ENCODE measurements at places on chromosomes 16 and 17.

DNA sequence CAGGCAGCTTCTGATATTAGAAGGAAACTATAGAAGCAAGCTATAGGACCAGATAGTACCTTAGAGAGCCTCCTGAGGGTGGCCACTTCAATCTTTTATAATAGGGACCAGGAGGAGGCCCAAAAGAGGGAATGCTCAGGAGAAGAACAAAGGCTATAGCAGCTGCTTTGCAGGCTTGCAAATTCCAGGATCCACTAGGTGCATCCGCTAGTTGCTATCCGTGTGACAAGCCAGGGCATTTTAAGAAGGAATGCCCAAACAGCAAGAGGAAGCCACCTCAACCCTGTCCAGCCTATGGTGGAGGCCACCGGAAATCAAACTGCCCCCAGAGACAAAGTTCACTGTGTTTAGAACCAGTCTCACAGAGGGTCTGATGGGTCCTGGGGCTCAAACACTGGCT, 192.6 kb upstream of the KIF2B start:
- DNase-seq: no peak

- DNase-seq: no peak
Measured at GRCh38 chr17:55037828-55038227, 69.3 kb downstream of the STXBP4 start.

DNA sequence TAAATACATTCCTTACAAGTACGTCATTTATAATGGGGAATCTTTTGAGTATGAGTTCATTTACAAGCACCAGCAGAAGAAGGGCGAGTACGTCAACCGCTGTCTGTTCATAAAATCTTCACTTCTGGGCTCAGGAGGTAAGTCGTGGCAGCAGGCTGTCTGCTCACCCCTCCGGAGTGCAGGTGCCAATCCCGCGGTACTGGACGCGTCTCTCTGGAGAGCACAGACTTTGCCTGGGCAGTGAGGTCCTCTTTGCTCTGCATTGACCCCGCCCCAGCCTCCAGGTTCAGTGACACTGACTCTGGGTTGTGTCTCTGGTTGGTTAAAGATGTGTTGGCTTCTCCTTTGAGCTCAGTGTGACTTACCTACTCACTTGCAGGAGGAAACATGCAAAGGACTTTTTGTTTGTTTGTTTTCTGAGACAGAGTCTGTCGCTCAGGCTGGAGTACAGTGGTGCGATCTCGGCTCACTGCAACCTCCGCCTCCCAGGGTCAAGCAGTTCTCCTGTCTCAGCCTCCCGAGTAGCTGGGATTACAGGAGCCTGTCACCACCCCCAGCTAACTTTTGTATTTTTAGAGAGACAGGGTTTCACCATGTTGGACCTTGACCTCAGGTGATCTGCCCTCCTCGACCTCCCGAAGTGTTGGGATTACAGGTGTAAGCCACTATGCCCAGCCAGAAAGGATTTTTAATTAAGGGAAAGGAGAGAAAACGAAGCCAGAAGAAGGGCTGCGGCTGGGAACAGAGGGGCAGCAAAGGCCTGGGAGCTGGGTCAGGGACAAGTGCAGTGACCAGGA, 31.2 kb downstream of the RNF213 start:
- DNase-seq: no peak

GRCh38 chr17:40056379-40057015, 2.3 kb upstream of the MED24 start:
- DNase-seq: no peak

DNA sequence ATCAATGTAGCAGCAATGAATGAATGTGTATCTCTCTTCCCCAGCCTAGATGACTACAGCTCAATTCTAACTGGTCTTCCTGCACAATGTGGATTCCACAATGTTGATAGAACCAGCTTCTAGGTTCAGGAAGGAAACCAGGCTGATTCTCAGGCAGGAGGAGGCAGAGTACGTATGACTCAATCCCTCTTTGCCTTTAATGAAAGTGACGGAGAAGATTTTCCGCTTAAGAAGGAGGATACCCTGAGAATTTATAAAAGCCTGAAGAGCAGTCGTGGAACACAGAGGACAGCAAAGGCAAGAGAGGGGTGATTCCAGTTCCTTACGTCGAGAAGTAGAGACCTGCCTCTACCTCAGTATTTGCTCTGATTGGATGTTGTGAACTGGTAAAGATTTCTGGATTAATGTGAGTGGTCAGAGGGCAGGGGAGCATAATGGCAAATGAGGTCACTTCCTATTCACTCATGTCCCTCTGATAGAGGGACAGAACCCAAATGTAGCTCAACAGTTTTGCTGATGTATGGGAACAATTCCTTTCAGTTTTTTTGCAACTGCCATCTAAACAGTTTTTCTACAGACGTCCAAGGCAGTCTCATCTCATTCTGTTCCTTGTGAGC, 15.0 kb upstream of the SLC16A11 start:
- no peak for DNase-seq

- DNase-seq: no peak
Measured at GRCh38 chr17:10162096-10162495, 36.3 kb downstream of the GAS7 start.

DNA sequence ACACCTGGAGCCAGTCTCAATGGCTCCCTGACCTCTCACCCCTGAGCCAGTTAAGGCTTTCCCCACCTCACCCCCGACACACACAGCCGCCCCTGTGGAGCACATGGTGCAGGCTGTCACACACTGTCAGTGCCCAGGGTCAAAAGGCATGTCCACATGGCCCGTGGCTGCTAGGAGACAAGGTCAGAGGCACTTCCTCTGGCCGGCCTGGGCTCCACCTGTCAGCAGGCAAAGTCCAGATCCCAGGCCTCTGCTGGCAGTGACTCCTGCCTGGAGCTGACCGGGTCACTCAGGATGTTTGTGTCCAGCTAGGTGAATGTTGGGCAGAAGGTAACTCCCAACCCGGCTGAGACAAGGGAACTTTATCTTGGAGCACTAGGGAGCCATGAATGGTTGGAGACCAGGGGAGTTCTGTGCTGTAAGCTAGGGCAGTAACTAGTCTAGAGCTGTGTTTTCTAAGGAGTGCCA, 6.0 kb downstream of the SREBF1 start:
- no peak for DNase-seq

- no peak for DNase-seq
Measured at GRCh38 chr16:52453644-52454043, 93.3 kb downstream of the TOX3 start.

DNA sequence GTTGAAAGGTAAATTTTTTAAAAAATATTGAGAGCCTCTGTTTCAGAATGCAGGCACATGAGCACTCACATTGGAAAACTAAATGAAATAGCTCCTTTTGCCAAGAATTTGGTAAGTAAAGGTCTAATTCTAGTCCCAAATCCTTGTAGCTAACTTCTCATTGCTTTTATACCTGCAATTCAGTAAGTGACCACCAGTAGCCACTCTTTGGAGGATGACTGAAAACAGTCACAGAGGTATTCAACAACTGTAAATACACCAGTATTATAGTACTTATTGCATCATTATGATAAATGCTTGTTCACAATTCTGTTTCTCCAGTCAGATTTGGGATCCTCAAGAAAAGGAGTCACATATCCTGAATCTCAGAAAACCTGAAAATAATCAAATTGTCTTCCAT, 562.4 kb upstream of the CDH11 start:
- DNase-seq: no peak

- peak; percentile 72 for DNase-seq
Measured at GRCh38 chr16:30028438-30029076, 2.5 kb downstream of the TLCD3B start.

GRCh38 chr17:70352834-70353233, 183.5 kb downstream of the KCNJ2 start:
- DNase-seq: no peak

DNA sequence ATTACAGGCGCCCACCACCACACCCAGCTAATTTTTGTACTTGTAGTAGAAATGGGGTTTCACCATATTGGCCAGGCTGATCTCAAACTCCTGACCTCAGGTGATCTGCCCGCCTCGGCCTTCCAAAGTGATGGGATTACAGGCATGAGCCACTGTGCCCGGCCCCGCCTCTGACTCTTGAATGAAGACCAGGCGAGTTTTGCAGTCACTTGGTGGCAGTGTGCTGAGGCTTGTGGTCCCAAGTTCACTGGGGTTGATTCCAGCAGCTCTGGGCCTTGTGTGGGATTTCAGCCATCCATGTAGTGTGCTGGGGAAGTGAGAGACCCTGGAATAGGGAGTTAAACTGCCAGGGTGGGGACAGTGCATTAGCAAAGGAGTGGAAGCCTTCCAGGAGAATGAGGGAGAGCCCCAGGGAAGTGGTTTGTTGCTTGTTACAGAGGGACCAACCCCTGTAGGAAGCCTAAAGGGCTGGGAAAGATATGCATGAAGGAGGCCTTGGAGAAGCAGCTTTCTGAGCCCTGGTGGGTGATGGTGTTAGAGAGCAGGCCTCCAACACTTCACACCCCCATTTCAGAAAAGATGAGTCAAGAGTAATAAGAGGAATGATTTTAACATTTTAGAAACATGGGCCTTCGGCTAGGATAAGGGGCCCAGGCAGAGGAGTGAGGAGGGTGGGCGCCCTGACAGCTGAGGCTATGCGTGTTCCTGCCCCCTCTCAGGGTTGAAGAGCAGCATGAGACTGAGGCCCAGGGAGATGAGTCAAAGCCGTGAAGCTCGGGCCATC, 14.5 kb downstream of the PSKH1 start:
- DNase-seq: no peak

- DNase-seq: no peak
Measured at GRCh38 chr17:1560101-1560857, 2.3 kb downstream of the PITPNA start.

GRCh38 chr16:78566397-78567073, 467.1 kb downstream of the WWOX start:
- no peak for DNase-seq

DNA sequence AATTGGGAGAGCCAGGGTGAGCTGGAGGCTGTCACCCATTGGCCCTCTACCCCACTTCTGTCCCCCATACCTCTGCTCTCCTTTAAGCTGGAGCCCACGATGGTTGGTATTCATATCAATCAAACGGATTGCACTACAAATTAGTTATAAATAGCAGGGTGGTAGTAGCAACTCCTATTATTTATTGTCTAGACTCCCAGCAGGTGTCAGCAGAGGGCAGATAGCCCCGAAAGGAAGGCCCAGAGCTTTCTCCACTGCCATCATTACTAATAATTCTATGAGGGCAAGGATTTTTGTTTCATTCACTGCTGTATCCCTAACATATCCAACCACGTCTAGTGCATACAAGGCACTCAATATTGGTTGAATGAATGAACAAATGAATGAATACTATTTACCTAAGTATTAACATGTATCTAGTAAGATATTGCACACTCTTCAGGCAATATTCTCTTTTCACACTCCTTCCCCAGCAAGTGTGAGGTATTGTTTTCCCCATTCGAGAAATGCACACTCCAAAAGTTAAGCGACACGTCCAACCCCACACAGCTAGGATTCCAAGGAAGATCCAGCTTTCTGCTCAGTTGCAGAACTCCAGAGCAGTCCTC, 6.3 kb downstream of the C17orf50 start:
- no peak for DNase-seq

- DNase-seq: no peak
Measured at GRCh38 chr17:61770752-61771533, 92.4 kb downstream of the BRIP1 start.

DNA sequence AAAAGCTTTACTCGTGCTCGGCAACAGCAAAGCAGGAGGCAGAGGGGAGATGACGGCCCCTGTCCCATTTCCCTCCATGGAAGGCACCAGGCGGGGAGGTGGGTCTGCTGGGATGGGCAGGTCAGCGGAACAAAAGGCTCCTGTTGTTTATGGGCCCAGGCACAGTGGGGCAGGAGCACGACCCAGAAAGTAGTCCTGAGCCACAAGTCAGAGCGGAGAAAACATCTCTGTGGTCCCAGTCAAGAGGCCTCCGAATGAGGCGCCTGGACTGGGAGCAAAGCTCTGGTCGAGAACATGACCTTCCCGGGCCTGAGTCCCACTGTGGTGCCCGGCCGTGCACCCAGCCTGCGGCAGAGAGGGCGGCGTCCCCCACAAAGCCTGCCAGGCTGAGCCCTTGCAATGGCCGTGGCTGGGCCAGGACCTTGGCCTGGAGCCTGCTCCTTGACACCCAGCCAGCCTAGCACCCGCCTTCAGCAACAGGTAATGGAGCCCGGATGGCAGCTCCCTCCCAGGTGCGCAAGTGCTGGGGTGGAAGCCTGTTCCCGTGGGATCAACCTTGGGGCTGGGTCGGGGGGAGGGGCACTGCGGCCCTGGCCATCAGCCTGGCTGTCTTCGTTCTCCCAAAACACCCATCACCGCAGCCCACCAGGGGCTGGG, 3.6 kb downstream of the RFNG start:
- no peak for DNase-seq

DNA sequence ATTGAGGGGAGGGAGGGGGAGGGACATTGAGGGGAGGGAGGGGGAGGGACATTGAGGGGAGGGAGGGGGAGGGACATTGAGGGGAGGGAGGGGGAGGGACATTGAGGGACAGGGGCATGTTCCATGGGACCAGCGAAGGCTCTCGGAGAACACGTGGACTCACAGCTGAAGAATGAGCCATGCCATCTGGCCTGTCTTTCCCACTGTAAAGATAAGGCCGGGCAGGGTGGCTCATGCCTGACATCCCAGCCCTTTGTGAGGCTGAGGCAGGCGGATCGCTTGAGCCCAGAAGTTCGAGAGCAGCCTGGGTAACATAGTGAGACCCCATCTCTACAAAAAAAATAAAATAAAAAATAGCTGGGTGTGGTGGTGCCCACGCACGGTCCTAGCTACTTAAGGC, 32.5 kb downstream of the RPH3AL start:
- no peak for DNase-seq

DNA sequence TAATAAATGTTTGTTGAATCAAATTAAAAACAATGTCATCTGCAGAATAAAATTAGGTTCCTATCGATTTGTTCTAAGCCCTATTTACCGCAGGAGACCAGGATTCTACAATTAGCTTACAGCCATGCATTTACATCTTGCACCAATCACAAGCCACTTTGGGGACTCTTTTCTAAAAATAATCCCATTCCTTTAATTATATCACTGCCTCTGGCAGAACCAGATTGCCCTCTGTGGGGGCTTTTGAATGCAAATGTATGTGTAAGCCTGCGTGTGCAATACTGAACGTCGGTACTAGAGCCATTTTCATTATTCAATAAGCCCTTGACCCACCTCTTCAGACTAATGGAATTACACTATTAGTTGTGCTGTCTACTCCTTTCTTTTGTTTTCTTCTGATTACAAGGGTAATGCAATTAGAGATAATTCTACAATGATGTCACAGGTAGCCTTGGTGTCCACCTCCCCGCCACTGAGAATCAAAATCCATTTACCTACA, 391.3 kb upstream of the XYLT1 start:
- no peak for DNase-seq

- no peak for DNase-seq
Measured at GRCh38 chr16:78363843-78364555, 264.5 kb downstream of the WWOX start.

DNA sequence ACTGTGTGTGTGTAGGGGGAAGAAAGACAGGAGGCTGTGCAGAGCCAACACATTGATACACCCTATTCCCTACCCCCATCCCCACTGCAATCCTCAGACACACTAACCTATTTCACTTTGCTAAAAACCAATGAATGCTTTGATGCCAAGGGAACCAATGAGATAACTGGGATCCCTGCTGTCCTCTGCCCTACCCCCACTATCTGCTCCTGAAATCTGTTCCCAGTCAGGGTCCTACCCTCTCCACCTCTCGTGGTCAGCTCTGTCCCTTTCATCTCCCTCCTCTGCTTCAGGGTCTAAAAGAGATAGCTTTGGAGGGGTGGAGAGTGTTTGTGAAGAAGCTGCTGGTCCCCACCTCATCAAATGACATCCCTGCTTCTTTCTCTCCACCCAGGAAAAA, 19.1 kb upstream of the SP6 start:
- DNase-seq: no peak

Data from iPS-NIHi11 (cell line).